Left cardiac atrium (tissue), 4 donors: ENCODE measurements at places on chromosomes 2 and 18.

DNA sequence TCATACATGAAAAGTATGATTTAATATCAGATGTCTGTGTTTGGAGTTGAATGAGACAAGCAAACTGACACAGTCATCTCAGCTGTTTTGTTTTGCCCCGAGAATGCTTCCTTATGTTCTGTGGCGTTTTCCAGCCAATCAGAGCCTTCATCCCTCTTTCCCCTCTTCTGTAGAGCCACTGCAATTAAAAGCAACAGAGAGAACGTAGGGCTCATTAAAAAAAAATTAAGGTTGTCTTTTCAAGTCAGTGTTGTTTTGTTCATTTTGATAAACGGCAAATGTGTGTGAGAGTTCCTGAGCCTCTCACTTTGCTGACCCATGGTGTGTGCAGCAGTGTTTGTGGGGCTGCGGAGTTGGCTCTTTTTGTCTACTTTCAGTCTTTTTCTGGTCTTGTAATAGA, 216.0 kb downstream of the FHOD3 start:
- DNase-seq, result no peak

- DNase-seq, result no peak
Observed at GRCh38 chr2:59046401-59047372, 805.6 kb upstream of the FANCL start.

DNA sequence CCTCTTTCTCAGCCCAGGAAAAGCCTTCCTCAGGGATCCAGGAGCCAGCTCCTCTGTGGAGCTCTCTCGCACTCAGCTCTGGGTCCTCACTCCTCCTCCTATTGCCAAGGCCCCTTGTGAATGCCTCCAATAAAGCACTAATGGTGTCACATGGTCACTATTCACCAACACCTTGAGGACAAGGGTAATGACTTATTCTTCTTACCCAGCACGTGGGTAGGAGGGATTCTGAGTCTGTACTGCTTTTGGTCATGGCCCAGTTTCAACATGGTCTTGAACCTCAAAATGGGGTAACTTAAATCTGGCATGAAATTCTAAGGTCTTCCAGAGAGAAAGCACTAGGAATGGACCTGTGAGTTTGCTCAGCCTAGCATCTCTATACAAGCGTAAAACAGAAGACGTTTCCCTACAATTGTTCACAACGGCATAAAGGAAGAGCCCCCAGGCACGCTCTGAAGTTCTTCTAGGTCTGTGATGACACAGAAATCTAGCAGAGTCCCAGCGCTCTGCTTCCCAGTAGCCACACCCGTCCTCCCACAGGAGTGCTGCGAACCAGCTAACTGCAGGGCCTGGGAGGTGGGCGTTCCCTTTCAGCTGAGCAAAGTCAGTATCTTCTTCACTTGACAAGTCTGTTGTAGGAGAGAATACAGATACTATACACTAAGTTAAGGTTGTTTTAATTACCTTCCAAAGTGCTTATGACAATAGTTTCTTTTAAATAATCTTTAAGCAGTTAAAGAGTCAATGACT, 14.6 kb upstream of the KIDINS220 start:
- peak; percentile 29 for DNase-seq

GRCh38 chr2:240465268-240465764, 29.9 kb downstream of the GPC1 start:
- peak; percentile 17 for DNase-seq

DNA sequence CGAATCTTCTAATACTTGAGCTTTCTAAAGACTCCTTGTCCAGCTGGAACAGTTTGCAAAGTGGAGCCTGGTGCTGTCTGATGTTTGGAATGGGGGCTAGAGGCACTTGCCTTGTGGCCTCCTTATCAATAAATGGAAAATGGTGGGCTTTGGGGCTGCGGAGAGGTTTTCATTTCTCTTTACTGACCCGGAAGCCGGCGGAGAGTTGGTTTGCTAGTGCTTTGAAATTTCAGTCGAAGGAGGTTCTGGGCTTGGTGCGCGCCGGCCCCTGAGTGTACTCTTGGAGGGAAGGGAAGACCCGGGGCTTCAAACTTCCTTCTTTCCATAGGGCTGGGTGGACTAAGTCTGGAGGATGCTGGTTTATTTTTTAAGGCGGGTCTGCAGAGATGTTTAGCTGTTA, 714 bp downstream of the RPIA start:
- peak; percentile 27 for DNase-seq

- DNase-seq, result peak; percentile 59
Observed at GRCh38 chr2:227415538-227416424, 28.0 kb upstream of the SCYGR1 start.

DNA sequence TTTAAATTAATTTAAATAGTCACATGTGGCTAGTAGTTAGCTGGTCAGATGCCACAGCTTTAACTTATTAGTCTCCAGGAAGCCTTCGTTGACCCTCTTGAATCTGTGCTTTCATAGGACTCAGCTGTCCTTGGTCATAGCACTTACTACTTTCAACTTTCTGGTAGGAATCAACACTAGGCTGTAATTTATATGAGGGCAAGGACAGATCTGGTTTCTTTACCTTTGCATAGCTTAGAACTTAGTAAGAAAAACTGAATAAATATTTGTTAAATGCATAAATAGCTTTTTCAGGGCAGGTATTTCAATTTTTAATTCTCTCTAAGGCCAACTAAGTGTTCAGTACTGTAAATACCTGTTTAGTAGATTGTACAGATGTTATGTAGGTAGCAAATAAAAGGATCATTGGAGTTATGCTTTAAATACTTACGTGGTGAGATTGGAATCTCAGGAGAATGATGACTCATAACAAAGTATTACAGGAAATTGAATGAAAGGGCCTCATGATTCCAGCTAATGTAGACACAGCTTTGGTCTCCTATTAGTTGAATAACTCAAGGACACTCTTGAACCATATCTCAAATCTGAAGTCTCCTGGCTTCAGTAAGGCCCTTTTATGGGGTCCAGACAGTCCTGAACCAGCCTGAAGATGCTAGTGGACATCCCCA, 2.6 kb downstream of the CLIP4 start:
- DNase-seq, result no peak

GRCh38 chr2:106270471-106270891, 76.4 kb upstream of the UXS1 start:
- no peak for DNase-seq

DNA sequence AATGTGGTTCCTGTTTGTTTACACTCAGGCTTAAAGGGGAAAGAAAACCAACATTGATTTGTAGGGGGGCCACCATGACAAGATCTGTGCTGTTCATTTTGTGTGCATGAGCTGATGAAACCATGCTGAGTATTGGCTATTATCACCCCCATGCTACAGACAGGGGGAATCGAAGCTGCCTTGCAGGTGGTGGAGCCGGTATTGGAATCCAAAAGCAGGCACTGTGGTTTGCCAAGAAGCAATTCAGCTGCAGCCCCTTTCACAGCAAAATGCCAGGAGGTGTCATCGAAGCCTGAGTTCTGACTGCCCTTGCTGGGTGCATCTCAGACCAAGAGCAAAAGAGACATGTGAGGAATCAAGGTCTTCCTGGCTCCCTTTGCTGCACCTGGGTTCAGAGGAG, 221.9 kb downstream of the UXS1 start:
- no peak for DNase-seq

- DNase-seq, result no peak
Observed at GRCh38 chr2:11588228-11589110, 54.6 kb downstream of the GREB1 start.

- no peak for DNase-seq
Observed at GRCh38 chr2:142825861-142826260, 51.6 kb upstream of the KYNU start.

GRCh38 chr18:72530622-72531021, 13.5 kb downstream of the CBLN2 start:
- DNase-seq, result no peak

- DNase-seq, result no peak
Observed at GRCh38 chr2:105330681-105331375, 1.3 kb upstream of the TGFBRAP1 start.

GRCh38 chr2:8582191-8582590, 99.7 kb upstream of the ID2 start:
- no peak for DNase-seq

DNA sequence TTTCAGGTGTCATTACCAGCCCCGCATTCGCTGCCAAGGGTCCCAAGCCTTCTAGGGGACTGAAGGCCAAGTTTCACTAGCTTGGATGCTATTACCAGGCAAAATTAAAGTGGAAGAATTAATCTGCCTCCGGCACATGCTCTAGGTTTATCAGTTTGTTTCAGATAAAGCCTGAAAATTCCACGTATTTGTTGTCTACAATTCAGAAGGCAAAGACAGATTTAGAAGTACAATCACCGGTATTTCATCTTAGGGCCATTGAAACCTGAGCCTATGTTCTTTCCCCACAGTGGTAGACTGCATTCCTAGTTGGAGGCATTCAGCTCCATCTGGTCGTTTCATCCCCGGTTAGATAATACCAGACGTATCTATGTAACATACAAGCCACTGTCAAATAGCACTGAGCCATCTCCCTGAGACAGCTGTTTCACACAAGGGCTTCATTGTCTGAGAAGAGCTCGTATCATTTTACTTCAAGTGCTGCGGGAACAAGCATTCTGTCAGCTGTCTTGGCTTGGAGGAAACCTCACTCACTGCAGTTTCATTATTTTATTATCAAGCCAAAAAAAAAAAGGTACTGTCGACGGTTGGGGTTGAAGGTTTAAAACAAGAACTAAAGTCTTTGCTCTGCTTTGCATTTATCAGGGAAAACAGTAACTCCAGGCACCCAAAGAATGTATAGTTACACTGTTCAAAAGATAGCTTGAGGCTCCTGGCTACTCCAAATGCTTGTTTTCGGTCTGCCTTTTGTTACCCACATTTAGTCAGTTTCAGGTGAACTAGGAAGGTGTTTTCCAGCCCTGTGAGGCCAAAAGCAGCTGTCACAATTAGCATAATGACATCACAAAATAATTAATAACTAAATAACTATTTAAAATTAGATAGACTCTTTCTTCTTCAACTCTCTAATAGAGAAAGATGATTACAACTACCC, 76.7 kb downstream of the TGIF1 start:
- no peak for DNase-seq

GRCh38 chr2:168596881-168597655, 141.0 kb downstream of the CERS6 start:
- DNase-seq, result no peak

DNA sequence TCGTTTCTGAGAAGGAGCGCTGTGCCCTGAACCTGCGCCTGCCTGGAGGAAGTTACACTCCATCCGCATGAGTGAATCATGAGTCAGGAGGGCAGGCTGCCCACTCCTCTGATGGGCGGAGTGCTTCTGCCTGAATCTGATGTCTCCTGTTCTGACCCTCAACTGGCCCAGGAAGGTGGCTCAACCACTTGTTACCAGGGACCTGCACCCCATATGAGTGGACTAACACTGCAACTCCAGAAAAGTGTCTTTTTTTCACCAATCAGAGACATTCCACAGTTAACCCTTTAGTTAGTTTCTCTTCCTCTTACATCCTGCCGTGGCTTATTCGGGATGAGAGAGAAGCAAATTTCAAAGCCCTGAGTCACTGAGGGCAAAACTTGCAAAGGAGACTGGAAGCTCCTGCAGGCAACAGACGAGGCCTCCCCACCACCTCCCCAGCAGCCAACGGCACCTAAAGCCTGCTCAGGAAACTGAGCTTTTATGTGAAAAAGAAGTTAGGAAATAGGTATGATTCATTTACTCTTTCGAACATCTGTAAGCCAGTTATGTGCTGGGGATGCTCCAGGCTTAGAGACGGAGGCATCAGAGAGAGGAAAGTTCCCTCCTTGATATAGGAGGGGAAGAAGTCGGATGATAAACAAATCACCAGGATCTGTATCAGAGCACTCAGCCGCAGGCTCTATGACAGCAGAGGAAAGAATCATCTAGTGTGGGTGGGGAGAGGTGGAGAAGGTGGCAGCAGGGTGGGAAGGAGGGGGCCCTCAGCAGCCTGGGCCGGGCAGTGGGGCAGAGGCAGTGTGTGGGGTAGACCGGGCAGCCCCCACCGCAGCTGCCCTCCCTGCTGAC, 30.9 kb downstream of the MBP start:
- peak; percentile 88 for DNase-seq

GRCh38 chr18:22813648-22814328, 119.3 kb upstream of the RBBP8 start:
- DNase-seq, result no peak

DNA sequence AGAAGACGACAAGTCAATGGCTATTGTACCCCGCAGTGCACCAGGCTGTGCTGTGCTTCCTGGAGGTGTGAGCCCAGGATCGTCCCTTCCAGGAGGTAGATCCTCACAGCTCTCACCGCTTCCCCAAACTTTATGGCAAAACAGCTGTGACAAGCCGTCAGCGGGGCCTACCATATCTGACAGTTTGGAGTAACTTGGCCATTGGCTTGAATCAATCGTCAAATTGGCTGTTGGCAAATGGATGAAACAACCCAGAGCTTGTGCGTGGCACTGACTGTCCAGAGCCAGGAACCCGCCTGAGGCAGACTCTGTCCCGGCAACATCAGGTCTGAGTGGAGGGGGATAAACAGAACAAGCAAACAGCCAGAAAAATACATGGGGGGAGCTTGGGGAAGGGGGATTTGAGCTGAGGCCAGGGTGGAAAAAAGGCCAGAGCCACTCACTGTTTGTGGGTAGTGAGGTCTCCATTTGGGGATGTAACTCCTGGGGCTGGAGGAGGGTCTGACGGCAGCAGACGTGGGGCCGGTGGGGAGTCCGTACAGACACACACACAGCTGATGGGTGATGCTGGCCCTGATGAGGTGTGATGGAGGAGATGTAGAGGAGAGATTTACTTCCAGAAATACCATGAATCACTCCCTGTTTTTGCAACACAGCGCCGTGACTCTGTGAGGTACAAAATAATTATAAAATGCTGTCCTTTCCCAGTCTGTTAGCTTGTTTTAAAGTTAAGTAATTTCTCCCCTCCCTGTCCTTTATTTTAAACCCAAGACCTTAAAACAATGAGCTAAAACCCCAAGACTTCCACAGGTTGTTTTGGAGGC, 174.8 kb downstream of the TWIST2 start:
- peak; percentile 3 for DNase-seq

GRCh38 chr18:55152801-55153200, 193.5 kb upstream of the CCDC68 start:
- DNase-seq, result no peak

DNA sequence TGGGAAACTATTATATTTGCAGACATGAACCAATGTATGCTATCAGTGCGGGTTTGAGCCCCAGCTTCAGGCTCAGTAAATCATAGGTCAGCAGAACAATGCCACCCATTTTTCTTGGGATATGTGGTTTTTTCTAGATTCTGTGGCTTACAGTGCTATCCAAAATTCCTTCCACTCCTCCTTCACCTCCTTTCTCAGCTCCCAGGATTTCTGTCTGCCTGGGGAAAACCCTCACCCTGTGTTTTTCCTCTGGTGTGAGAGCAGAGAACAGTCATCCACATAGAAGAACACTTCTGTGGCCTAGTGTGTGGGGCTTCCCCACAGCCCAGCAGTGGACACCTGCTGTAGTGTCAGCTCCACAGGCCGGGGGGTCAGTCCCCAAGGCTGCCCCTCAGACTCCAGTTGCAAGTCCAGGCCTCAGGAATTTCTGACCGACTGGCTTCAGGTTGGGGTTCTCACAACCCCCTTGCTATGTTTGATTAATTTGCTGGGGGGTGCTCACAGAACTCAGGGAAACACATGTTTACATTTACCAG, 238.2 kb downstream of the LDLRAD4 start:
- no peak for DNase-seq

- no peak for DNase-seq
Observed at GRCh38 chr2:139969323-139969722, 1189.1 kb upstream of the NXPH2 start.
